Cardiac fibroblast (primary cell): ENCODE measurements at places on chromosomes 6 and 20.

GRCh38 chr6:68235326-68235784 is 399.7 kb upstream of the ADGRB3 start:
- peak; percentile 18 for DNase-seq

- DNase-seq, result no peak
Measured at GRCh38 chr6:143609501-143609900, 68.3 kb upstream of the PHACTR2 start.

DNA sequence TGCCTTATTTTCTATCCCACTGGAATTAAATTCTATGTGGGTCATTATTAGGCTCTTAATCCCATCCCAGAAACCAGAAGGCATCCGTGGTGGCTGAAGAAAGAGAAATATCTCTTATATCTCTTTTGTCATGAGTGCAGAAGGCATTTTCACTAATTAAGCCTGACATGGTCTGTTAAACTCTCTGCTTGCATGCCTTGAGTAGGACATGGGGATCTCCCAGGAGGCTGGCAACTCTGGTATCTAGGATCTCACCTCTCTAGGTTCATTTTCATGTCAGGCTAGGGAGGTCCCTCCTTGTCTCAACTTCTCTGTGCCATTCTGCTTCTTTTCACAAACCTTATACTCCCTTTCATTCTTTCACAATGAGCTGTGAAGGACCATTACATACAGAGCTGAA is 25.3 kb upstream of the GPR63 start:
- DNase-seq, result no peak

DNA sequence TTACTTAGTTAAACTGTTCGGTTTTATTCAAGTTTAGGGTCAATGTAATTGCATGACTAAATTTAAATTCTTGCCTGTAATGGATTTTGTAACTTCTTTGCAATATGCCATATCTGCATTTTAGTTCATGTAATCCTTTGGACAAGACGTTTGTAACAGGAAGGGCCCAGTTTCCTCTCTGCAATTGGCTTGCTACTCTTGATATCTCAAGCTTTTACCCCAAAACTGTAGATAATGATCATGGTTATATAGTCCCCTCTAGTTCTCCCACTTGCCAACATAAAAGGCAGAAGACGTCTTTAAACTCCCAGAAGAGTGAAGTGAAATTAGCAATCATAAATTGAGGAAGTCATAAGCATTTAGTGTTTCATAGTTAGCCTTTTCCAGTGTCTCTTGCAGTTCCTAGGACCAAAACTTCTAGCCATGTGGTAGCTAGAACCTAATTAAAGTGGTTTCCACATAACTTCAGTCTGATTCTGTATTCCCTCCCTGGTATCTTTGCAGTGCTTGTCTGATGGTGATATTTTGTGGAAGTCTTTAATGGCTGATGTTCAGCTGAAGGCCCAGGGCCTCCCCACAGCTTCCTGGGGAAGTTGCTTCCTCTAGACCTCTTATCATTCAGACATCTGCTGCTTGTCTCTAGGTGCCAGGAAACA is 117.8 kb upstream of the SUPT3H start:
- DNase-seq, result no peak

GRCh38 chr6:145212813-145213212 is 522.5 kb downstream of the EPM2A start:
- DNase-seq, result no peak
